ENCODE measurements at places on chromosomes 5 and 9. TPM values are rescaled to one million over a fixed set of nuclear protein-coding genes. Genes with fewer than 3 reads are reported as not detected.

The LHFPL2 gene
- total RNA-seq, result 10.9 TPM

The CAVIN4 gene
- total RNA-seq, result 22.7 TPM

The IL9 gene
- total RNA-seq, result not detected

The NEURL1B gene
- 13.2 TPM for total RNA-seq

The NR4A3 gene
- total RNA-seq, result 4.9 TPM

The PFN3 gene
- not detected for total RNA-seq

The ANXA6 gene
- total RNA-seq, result 230 TPM

The GABRA1 gene
- not detected for total RNA-seq

The RPS23 gene
- total RNA-seq, result 1,173 TPM

The RNF183 gene
- not detected for total RNA-seq

- DNase-seq, result no peak
Measured at GRCh38 chr9:19511694-19512093, 102.9 kb downstream of the ACER2 start.

DNA sequence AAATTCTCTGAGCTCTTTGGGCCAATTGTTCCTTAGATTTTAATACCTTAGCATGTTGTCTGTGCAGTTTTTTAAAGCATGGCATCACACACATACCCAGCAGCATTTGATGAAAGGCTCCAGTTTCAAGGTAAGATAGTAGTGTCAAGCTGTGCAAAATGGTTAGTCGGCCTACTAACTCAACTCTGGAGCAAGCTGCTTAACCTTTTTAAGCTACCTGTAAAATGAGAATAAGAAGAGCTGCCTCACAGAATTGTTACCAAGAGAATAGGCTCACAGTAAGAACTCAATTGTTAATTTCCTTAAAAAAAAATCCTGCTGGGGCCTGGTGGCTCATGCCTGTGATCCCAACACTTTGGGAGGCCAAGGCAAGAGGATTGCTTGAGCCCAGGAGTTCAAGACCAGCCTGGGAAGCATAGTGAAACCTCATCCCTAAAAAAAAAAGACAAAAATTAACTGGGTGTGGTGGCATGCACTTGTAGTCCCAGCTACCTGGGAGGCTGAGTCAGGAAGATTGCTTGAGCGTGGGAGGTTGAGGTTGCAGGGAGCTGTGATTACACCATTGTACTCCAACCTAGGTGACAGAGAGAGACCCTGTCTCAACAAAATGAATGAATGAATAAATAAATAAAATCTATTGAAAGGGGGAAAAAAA, 96.5 kb downstream of the IQGAP2 start:
- no peak for DNase-seq

DNA sequence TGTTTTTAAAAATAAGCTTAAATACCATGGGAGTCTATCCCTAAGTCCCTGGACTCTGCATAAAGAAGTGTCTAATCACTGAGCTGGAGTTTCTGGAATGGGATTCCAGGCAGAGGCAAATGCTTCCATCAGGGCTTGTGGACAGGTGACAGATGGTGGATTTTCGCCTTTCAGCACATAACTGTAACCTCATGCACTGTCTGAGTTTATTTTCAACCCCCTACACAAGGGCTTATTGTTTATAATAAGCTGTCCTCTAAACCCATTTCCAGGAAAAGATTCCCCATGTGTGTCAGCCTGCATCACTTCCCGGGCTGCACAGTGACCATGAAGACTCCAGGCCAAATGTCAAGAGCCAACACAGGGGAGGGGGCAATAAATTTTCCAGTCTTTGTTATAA, 264.0 kb downstream of the PIK3R1 start:
- peak; percentile 46 for DNase-seq

DNA sequence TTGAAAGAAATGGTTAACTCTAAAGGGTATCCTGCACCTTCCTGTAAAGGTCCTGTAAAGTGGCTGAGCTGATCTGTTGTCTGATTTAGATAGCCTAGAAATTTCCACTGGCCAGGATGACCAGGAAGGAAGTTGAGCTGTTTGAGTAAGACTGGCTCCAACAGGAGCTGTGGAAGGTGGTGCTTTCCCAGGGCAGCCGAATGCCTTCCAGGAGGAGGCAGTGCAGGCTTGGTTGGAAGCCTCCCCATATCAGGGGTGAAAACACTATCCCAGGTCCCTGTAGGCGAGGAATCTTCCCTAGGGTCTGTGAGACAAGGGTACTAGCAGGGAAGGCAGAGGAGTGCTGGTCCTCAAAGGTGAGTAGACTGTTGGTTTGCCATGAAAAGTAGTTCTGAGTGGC, 98.4 kb downstream of the LIX1 start:
- peak; percentile 51 for DNase-seq

DNA sequence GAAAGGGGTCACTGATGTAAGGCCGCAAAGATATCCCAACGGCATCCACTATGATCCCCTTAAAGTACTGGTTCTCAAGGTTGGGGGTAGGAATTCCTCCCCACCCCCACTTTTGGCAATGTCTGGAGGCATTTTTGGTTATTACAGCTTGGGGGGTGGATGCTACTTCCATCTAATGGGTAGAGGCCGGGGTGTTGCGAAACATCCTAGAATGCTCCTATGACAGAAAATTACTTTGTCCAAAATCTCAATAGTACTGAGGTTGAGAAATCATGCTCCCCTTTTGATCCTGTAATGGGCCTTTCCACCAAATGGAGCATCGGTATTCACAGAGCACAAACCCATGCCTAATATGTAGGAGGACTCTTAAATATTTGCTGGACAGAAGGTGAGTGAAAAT, 20.8 kb upstream of the TCERG1 start:
- no peak for DNase-seq

- DNase-seq, result no peak
Measured at GRCh38 chr9:93324191-93324834, 127.2 kb upstream of the FAM120A start.

GRCh38 chr5:72040513-72040912, 66.8 kb upstream of the MAP1B start:
- DNase-seq, result no peak

GRCh38 chr9:16001856-16002255, 449.0 kb downstream of the CCDC171 start:
- no peak for DNase-seq

GRCh38 chr5:171367424-171368370, 20.0 kb upstream of the NPM1 start:
- no peak for DNase-seq

GRCh38 chr9:34591248-34591916, 1.9 kb upstream of the CNTFR start:
- DNase-seq, result peak; percentile 96

GRCh38 chr5:669111-669841, 23.9 kb downstream of the TPPP start:
- peak; percentile 82 for DNase-seq

- peak; percentile 72 for DNase-seq
Measured at GRCh38 chr5:170293273-170293672, 4.3 kb downstream of the LCP2 start.

DNA sequence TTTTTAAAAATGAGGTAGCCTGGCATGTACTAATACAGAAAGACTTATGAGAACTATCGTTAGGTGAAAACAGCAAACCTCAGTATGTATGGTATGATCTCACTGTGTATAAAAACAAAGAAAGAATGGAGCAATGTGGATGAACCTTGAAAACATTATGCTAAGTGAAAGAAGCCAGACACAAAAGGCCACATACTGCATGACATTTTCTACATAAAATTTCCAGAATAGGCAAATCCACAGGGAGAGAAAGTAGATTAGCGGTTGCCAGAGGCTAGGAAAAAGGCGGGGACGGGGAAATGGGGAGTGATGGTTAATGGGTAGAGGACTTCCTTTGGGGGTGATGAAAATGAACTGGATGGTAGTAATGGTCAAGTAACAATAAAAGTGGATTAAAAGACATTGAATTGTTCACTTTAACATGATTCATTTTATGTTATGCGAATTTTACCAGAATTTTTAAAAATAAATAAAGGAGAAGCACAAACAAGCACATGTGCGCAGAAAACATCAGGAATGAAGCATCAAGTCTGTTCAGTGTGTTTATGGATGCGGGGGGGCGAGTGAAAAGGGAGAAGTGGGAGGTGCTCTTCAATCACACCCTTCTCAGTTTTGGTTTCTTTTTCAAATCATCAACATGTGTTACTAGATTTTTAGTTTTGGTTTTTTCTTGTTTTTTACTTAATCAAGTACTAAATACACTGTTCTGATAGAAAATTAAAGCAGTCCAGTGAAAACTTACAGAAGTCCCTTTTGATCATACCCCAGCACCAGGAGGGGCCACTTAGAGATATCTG, 16.3 kb downstream of the ROR2 start:
- no peak for DNase-seq

GRCh38 chr5:88405783-88406182, 137.1 kb upstream of the TMEM161B start:
- DNase-seq, result no peak

- no peak for DNase-seq
Measured at GRCh38 chr9:27561685-27562084, 11.6 kb downstream of the C9orf72 start.

DNA sequence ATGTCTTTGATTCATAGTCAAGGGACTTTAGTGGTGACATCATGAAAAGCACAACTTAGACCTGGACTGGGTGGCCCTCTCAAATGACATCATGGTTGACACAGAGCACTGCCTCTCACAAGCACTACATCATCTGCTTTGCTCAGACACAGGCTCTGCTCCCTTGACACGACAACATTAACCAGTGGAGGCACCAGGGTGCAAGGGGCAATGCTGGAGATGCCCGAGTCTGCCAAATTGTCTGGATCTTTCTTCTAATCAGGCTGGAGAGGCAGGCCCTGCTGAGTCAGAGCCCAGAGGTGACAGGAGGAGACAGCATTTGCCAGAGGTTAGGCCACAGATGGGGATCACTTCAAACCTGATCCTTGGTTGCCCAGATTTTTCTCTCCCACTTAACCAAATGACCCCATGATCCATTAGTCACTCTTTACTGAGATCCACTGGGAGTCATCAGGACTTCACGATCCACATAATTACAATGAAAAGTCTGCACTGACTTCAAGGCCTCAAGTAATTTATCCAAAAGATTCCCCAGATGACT, 174.4 kb downstream of the SLIT3 start:
- DNase-seq, result no peak

GRCh38 chr5:127993476-127993875, 90.1 kb upstream of the SLC12A2 start:
- DNase-seq, result no peak

GRCh38 chr9:89153232-89154017, 25.2 kb downstream of the SHC3 start:
- no peak for DNase-seq

- no peak for DNase-seq
Measured at GRCh38 chr5:143820451-143820850, 8.5 kb downstream of the HMHB1 start.

DNA sequence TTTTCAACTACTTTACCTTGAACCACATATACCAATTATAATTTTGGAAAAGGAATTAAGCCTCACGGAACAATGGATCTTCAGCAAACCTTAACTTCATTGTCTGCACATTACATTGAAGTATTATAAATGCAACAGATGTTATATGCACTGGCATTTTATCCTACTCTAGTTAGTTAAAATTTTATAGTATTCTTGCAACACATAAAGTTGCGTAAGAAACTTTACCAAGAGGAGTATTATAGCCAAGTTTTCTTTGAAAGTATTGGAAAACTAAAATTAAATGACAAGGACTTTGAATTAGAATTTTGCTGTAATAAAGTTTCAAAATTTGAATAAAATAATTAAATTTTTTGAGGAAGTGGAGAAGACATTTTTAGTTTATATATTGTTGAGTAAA, 63.4 kb upstream of the SREK1 start:
- DNase-seq, result no peak

DNA sequence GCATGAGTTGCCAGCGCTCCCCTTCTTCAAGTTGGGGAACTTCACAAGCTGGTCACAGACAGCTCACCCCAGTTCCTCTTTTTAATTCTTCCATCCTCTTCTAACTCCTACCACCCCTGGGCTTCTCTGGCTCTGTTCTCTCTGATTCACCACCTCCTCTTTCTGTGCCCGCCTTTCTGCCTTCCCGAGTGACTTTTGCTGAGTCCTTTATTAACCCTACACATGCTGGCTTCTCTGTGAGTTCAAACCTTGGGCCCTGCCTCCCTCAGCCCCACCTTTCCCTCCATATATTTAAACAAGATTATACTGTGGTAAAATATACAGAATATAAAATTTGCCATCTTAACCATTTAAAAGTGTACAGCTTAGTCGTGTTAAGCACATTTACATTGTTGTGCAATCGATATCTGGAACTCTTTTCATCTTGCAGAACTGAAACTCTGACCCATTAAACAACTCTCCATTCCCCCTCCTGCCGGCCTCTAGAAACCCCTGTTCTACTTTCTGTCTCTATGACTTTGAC, 32.0 kb downstream of the SLC46A2 start:
- no peak for DNase-seq

GRCh38 chr5:80620211-80620610, 34.2 kb upstream of the MSH3 start:
- no peak for DNase-seq

GRCh38 chr5:74085186-74085585, 459.2 kb downstream of the ARHGEF28 start:
- DNase-seq, result no peak

DNA sequence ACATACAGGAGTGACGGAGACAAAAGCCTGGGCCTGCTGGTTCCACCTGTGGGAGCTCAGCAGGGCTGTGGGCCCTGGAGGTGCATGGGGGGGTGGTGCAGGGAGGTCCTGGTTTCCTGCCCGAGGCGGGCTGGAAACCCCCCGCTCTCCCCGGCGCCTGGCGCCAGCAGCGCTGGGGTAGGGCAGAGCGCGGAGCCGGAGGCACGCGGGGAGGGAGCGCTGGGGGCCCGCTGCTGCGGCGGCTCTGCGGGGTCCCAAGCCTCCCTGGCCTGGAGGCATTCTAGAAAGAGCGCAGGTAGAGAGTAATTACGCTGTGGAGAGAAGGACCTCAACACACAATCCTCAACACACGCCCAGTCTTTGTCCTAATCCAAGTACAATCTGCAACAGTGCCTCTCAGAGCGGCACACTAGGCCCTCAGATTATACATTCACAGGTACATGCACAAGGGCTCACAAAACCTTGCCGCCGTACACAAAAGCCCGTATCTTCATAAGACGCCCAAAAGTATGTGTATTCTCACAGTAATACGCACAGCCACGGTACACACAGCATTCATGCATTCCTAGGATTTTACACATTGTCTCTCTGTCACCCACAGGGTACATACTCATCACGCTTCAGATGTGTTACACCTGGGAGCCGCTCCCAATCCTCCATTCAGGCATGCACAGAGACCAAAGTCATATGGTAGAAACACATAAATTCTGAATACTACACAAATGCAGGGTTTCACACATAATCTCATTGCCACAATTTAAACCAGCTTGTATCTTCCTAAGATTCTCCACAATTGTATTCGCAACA, 2.1 kb upstream of the HAND1 start:
- no peak for DNase-seq

DNA sequence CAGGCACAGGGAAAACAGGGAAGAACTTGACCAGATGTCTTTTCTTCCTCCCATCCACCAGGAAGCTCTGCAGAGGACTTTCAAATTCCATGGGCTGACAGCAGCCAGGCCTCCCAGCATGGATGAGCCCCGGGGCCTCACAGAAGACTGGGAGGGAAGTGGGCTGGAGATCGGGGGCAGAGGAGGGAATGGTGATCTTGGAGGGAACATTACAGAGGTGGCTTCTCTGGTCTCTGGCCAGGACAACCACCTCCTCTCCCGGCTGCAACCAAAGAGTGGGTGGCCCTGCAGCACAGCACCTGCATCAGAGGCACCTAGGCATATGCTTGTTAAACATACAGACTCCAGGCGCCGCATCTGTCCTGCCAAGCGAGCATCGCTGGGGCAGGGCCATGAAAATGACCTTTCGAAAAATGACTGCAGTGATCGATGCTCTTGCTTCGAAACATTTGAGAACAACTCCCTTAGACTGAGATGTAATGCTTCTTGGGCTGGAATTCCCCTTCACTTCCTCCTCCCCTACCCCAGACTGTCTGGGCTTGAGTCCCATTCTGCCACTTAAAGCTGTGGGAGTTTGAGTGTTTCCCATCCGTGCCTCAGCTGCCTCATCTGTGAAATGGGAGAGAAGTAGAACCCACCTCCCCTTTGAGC, 68.7 kb upstream of the UNC5A start:
- no peak for DNase-seq

Data from right cardiac atrium (tissue), 5 donors.